Stimulated activated CD4-positive, alpha-beta T cell treated with anti-CD3 and anti-CD28 coated beads, Interleukin-1b, Interleukin-23, amount 100 ng/mL, for 24 hours (primary cell): ENCODE measurements at places on chromosomes 1 and 21.

DNA sequence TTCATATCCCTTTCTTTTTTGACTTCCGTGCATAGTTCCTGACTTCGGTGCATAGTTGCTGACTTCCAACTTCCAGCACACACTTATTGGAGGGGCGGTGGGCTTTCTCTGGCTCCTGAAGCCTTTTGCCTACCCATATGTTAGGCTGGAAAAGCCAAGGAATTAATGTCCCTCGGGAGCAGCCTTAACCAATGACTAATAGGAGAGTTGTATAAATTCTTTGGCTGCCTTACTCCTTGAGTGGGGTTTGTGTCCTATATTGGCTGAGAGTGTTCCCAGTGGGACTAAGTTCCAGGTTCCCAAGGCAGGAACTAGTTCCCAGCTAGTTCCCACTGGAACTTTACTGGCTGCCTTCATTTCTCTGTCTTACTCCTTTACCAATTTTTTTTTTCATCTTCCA, 105.7 kb downstream of the ZNF326 start:
- no peak for DNase-seq

DNA sequence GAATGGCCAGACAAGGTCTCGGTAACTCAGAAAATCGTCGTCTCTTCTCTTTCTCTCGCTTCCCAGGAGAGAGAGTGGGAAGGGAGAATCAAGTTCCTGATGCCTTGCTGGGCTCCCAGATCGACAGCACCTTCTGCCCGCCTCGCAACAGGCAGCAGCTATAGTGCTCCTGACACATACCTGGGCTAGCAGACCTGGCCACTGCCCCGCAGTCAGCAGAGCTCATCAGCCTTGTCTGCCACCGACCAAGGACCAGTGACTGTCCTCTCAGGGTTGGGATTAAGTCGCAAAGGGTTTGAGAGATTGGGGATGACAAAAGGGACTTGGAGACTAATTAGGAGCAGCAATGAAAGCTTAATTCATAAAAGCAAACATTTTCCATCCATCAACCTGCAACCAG, 4.1 kb downstream of the RUNX3 start:
- DNase-seq = no peak

DNA sequence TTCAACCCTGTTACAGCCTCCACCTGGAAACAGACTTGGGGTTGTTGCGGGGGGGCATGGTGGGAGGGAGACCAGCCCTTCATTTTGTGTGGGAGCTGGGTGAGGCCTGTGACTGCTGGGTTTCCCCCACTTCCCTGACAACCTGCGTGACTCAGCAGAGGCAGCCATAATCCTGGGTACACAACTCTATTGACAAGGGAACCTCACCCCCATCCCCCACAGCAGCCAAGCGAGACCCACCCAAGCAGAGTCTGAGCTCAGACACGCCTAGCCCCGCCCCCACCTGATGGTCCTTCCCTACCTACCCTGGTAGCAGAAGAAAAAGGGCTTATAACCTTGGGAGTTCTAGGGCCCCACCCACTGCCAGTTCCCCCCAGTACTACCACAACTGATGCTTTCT, 8.0 kb upstream of the CCDC190 start:
- DNase-seq = no peak

GRCh38 chr1:225750875-225751824, 26.5 kb upstream of the SRP9 start:
- no peak for DNase-seq

DNA sequence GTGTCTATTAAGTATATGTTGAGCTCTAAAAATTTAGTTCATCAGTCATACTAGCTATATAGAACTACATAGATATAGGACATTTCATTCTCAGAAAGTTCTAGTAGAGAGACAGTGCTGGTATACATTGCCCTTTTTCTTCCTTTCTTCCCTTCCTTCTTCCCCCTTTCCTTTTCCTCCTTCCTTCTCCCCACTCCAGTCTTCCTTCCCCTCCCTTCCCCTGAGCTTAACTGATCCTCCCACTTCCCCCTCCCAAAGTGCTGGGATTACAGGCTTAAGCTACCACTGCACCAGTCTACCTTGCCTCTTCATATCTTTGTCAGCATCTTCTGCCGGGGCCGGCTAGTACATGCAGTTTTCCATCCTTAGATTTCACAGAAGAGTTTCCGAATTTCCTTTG, 12.1 kb downstream of the THRAP3 start:
- no peak for DNase-seq

DNA sequence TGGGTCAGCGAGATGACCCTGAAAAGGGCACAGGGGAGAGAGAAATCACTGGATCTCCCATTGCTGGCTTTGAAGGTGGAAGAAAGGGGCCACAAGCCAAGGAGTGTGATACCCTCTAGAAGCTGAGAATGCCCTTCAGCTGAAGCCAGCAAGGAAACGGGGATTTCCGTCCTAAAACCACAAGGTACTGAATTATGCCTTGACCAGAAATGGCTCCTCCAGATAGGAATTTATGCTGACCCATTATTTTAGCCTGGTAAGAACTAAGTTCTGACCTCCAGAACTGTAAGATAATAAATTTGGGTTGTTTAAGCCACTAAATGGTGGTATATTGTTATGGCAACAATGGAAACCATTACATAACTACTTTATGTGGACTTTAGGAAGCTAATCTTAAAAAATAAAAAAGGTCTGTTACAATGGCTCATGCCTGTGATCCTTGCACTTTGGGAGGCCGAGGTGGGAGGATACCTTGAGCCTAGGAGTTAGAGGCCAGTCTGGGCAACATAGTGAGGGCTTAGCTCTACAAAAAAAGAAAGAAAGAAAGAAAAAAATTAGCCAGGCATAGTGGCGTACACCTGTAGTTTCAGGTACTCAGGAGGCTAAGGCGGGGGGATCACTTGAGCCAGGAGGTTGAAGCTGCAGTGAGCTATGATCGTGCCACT, 3.6 kb upstream of the H6PD start:
- no peak for DNase-seq

DNA sequence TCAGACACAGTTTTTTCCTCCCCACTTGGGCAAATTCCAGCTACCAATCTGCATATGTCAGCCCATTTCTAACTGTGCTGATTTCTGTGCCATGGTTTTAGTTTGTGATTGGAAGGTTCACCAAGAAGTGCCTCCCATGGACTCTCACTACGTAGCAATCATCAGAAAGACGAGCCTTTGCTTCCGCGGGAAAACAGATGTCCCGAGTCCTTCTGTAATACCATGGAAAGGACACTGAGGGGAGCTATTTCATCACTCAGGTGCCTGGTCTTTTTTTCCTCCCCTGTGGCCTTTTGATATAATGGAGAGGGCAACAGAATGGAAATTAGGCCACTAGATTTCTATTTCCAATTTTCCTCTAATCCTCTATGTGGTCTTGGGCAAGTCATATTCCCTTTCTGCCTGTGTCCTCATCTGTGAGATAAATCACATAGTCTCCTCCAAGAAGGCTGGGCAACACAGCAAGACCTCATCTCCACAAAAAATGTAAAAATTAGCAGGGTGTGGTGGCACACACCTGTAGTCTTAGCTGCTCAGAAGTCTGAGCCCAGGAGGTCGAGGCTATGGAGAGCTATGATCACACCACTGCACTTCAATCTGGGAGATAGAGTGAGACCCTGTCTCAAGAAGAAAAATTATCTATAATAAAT, 24.8 kb downstream of the LEMD1 start:
- no peak for DNase-seq

DNA sequence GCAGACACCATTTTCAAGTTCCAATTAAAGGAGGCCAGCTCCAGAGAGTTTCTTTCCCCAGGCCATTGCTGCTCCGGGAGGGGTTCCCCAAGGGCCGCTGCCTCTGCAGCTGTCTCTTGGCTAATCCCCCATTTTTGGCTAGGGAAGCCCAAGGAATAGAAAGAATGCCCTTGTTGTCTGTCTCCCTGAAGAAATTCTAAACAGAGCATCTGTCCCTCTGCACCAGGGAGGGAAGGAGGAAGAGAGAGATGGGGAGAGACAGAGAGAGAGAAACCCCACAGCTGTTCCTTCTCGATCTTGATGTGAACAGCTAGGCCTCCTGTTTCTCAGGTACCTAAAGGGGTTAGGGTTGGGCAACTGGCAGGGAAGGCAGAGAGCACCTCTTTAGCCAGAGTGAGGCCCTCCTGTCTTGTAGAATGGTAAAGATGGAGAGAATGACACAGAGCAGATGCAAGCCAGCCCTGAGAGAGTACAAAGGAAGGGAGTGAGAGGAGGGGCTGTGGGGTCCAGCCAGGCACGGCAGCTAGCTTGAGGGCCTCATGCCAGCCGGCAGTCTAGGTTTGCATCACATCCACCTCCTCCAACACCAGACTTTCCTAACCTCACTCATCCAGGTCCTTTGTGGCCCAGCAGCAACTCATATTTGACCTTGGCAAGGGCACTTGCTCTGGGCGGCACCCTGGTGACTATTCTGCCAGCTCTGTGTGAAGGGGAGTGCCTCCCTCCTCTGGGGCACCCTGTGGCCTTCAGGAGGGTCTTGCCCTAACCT, 13.1 kb downstream of the OPTC start:
- DNase-seq = no peak

GRCh38 chr1:52636721-52637695, 4.0 kb downstream of the SHISAL2A start:
- no peak for DNase-seq

- DNase-seq = no peak
These were observed at the start of gene SPAG17 for GRCh38 chr1:118185084-118185832. SPAG17 (minus strand) TSS chr1:118185228; CDS start chr1:118185157, 71 bp downstream.

DNA sequence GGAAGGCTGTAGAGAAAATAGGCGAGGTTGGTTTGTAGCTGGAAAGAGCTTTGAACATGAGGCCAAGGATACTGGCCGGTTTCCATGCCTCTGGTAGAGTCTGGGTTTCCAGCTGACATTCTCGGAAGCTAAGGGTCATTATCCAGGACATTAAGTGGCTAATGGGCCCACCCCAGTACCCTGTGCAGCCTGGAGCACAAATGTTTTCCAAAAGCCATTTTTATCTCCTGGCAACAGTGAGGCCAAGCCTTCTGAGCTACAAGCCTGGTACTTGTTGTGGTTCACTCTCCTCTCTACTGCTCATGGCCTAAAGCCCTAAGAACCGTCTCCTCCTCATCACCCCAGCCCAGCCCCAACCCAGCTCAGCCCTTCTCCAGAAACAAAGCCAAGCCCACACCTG, 122.9 kb downstream of the DMRTA2 start:
- DNase-seq = no peak

GRCh38 chr1:25740071-25740470, 59.9 kb upstream of the SELENON start:
- no peak for DNase-seq

DNA sequence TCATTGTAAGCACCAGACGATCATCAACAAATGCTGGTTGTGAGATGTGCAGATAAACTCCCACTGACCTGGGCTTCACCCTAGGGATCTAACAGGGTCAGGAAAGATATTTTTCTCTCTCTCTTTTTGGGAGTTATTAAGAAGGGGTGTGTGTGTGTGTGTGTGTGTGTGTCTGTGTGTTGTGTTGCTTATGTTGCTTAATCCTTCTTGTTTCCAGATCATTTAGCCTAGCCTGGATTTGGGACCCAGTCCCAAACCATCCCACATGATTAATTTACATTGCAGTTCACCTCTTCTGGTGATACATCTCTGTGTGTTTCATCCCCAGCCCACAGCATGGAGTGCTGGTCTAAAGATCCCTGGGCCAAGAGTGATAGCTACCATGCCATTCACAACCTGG, 122.8 kb upstream of the IPO9 start:
- no peak for DNase-seq

GRCh38 chr1:48753293-48753692, 23.4 kb downstream of the BEND5 start:
- DNase-seq = no peak

GRCh38 chr1:20785907-20786252, 1.2 kb downstream of the HP1BP3 start:
- DNase-seq = no peak

DNA sequence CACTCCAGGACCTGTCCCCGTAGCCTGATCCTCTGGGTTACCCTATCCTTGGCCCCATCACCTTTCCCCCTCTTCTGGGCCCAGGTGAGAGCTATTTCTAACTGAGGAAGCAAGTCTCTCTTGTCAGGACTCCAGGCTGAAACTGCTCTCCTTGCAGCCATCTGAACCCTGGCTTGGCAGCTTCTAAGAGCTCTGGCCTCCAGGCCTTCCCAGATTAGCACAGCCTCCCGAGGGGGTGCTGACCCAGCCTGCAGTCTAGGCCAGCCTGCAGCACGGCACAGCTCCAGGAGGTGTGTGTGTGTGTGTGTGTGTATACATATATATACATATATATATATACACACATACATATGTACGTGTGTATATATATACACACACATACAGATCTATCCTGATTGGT, 17.4 kb downstream of the CACNA1S start:
- DNase-seq = no peak

DNA sequence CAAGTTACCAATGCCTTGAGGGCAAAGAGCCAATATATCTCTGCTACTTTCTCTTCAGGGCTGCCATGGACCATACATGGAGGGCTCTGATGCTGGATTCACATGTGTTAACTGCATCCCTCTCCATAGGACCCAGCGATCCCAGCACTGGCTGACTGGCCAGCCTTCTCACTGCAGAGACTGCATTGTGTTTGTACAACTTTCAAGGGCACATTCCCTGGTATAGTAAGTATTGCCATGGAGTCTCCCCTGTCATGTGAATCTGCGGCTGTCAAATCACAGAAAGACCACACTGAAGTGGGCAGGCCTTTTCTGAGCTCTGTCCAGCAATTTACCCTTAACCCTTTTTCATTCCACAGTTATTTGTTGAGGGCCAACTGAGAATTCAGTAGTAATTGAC, 449.8 kb downstream of the OMA1 start:
- DNase-seq = no peak

- no peak for DNase-seq
These were observed 170.1 kb upstream of the IRF2BP2 start for GRCh38 chr1:234780112-234780511.

GRCh38 chr1:94325377-94326302, 88.3 kb upstream of the ARHGAP29 start:
- DNase-seq = no peak

DNA sequence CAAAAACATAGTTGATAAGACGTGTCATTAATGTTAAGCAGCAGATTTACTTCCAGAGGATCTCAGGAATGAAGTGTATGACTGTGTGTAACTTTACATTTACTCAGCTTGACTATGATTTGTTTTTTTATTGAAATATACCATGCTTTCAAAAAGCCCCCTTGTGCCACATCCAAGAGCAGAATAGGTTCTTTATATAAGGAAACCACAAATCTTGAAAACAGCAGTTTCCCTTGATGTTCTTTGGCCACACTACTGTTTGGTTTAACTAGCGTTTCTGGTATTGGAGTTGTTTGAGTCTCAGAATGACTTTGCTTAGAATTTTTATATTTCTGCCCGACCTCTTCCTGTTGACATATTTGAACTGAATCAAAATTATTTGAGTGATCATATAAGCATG, 25.0 kb downstream of the LRRC8C start:
- no peak for DNase-seq

GRCh38 chr1:213786683-213787082, 201.1 kb upstream of the PROX1 start:
- DNase-seq = no peak
